ENCODE measurements at places on chromosomes 2 and 18. TPM values are rescaled to one million over a fixed set of nuclear protein-coding genes. Genes with fewer than 3 reads are reported as not detected.

Gene SPHKAP
- total RNA-seq: not detected

Gene POTEI
- 0.50 TPM for total RNA-seq

Gene OSBPL6
- 13.7 TPM for total RNA-seq

Gene HJURP
- total RNA-seq: 5.9 TPM

Gene ACMSD
- not detected for total RNA-seq

Gene INPP5D
- 14.7 TPM for total RNA-seq

Gene BCL2
- total RNA-seq: 1.0 TPM

Gene NOSTRIN
- not detected for total RNA-seq

Gene ADD2
- 4.8 TPM for total RNA-seq

Gene NCKAP5
- total RNA-seq: 2.7 TPM

Gene CRIM1
- total RNA-seq: 180 TPM

Gene OTOS
- total RNA-seq: not detected

Gene RTP5
- total RNA-seq: not detected
